Mesenchymal stem cell (in vitro differentiated cells and primary cell): ENCODE measurements at places on chromosomes 7 and 10.

GRCh38 chr10:75782463-75783248, 351.2 kb downstream of the LRMDA start:
- no peak for DNase-seq

GRCh38 chr10:90856964-90857634, 740 bp downstream of the HTR7 start:
- DNase-seq: peak; percentile 16

GRCh38 chr10:22998091-22998490, 70.2 kb downstream of the ARMC3 start:
- no peak for DNase-seq

DNA sequence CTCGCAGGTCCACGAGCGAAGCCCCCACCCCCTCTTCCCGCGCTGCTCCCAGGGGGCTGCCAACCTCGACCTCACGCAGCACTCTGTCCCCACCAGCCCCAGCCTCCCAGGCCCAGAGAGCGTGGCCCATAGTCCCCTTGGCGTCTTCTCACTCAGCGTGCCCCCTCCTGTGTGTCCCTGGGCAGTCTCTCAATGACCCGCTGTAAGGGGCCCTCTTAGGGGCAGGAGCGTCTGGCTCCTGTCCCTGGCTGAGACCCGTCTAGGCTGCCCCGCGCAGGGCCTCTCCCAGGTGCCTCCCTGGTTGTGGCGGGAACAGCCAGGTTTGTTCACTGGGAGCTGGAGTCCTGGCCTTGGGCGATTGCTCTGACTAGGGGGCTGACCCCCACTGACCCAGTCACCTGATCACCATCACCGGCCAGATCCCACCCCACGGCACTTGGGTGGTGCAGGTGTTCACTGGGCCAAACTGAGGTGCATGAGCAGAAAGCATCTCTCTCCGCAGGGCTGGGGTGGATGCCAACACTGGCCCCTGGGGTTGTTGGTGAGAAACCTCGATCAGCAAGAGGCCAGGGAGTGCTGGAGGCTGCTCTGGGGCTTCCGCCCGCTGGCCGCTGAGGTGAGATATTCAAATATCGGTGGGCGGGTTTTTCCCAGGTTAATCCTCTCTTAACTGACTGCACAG, 12.6 kb upstream of the WDFY4 start:
- no peak for DNase-seq

DNA sequence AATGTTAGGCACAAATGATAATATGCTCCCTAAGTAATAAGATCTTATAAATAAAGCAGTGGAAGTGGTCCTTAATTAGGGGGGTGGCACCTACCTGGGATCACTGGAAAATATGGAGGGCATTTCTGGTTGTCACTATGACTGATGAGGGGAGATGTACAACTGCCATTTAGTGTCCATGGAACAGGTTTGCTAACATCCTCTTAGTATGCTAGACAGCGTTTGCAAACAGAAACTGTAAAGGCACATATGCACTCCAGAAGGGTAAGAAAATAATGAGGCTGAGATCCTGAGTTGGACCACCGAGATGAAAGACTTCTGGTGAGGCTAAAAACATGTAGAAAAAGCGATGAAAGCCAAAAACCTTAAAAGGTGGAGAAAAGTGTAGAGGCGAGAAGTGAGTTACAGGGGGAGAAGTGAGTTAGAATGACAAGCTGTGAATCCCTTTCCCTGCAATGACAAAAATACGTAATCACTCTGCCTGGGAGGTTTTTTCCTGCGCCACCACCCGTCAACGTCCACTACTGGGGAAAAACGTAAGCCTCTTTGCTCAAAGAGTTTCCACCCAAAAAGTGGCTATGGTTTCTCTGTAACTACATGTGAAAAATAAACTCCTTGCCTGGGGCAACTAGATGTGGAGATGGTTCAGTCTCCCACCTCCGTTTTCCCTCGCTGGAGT, 767 bp downstream of the KRIT1 start:
- peak; percentile 67 for DNase-seq

DNA sequence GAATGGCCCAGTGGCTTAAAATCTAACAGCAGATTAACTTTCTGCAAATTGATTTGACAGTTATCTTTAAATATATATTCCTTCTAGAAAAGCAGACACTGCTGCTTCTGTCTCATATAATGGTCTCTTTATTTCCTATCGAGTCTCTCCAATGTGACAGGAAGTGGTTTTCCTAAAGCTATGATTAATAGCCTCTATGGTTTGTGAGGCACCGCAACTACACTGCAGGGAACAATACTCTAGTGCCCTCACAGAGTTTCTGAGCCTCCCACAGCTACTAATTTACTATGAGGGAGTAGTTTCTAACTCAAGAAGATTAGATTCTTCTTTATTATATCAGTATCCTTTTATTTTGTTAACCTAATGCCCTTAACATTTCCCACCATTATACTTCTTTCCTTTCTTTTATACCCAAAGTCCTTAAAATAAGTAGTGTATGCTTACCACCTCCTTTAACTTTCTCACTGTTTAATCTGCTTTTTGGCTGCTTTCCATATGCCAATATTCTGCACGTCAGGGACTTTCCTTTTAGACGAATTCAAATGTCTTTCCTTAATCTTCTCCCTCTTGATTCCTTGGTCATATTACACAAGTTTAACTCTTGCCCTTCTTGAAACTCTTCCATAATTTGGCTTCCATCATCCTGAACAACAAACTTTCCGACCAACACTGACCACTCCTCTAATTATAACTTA, 23.8 kb upstream of the AHR start:
- peak; percentile 61 for DNase-seq

DNA sequence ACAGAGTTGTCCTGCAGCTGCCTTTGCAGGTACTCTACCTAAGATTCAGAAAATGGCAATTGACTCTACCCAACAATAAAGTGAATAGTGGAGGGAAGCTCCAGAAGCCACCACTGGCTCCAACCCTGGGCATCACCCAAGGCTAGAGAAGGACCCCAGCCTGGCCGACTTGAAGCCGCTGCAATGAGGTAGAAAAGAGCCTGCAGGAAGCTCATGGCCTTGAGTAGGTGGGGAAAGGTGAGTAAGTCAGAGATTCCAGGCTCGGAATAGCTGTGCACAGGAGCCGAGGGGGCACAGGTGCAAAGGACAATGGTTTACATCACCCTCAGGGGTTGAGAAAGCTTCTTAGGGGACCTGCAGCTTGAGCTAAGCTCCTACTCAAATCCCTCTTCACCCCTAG, 83.6 kb downstream of the AOAH start:
- no peak for DNase-seq

DNA sequence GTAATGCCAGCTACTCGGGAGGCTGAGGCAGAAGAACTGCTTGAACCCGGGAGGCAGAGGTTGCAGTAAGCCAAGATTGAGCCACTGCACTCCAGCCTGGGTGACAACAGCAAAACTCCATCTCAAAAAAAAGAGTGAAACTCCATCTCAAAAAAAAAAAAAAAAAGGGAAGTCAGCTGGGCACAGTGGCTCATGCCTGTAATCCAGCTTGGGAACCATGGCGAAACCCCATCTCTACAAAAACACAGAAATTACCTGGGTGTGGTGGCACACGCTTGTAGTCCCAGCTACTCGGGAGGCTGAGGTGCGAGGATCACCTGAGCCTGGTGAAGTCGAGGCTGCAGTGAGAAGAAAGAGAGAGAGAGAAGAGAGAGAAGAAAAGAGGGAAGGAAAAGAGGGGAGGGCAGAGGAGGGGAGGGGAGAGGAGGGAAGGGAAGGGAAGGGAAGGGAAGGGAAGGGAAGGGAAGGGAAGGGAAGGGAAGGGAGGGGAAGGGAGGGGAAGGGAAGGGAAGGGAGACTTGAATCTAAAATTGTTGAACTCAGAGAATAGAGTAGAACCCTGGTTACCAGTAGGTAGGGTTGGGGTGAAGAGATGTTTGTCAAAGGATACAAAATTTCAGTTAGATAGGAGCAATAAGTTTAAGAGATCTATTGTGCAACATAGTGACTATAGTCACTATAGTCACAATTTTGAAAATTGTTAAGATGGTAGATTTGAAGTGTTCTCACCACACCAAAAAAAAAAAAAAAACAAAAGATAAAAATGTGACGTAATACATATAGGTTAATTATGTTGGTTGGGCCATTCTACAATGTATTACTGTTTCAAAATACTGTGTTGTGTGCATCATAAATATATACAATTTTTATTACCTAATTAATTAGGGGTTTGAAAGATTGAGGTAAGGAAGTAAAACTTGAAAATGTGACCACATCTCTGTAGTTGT, 2.5 kb downstream of the SLC16A9 start:
- no peak for DNase-seq

DNA sequence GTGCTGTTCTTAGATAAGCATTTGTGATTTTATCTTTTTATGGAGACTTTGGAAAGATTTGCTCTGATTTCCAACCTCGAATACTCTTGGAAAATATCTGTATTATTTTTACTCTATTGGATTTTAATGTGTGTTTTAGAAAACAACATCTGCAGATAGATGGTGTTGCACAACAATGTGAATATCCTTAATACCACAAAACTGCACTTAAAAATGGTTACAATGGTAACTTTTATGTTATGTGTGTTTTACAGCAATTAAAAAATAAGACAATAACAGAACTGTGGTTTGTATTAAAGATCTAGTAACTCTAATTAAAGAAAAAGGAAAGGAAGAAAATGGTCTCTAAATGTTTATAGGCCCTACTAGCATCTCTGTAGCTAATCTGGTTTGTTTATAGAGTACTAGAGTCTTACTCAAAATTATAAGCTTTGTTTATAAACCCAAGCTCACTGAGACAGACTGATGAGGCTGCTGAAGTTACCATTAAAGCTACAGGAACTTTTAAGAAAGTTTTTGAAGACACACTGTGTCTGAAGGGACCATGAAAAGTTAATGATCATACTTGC, 74.6 kb upstream of the CC2D2B start:
- DNase-seq: peak; percentile 69

DNA sequence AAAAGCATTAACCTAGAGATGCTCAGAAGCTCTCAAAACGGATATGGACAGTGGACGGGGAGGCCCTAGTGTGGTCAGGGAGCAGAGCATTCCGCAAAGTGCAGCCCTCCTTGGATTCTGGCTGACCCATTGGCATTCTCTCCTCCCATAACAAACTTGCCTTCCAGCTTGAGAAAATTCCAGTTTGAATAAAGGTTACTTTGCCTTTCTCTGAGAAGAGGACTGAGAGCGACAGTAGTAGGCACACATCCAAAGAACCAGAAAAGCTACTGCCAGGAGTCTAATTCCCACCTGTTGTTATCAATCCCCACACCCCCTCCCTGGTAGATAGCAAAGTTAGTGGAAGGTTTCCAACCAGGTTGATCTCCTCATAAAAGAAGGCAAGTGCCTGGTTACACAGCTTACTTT, 84.7 kb upstream of the TRIL start:
- no peak for DNase-seq

- no peak for DNase-seq
Measured at GRCh38 chr7:15609287-15609686, 47.5 kb upstream of the AGMO start.

DNA sequence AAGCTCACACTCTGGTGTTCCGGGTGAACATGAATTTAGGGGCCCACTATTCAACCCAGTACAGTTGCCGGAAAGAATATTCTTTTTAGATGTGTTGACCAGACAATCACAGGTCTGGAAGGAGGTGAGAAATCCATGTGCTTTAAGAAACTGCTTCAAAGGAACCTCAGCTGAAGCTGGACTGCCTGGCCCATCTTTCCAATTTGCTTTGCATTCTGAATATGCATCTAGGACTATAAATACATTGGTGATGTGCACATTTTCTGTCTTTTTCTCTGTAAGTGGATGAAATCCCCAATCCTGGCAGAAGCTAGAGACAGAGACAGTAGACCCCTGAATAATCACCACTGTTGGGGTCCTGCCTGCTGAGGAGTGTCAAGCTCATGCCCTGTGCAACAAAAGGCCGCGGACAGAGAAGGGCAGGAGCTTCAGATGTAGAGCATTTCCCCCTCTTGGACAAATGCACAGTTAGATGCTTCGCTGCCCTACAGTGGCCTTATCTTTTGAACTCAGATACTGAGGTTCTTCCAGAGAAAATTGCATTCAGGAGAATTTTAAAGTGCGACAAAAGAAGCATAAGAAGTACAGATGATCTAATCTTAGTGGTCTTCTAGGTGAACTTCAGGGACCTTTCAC, 368.3 kb downstream of the SFMBT2 start:
- no peak for DNase-seq

DNA sequence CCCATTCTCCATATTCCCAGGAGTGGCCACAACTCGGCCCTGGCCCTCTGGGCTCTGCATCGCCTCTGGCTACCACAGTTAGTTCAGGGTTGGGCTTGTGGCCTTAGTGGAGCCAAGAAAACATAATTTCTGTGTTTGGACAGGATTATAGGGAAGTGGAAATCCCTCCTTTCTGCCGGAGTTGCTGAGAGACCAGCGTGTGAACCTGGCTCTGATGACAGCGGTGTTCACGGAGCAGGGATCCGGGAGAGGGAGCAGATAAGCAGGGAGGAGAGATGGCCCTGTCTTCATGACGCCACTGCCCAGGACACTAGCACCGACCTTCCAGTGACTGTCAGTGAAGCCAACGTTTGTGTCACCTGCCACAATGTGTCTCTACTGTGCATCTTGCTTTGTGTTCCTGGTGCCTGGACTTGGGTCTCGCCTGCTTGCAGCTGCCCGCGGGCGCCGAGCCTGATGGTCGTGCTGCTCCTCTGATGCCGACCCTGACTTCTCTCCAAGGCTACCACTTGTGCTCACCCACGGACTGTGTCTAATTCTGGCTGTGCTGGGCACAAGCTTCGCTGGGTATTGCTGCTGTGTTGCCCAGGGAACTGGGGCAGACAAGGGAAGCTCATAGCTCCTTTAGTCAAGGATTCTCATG, 67.0 kb upstream of the VIPR2 start:
- no peak for DNase-seq

DNA sequence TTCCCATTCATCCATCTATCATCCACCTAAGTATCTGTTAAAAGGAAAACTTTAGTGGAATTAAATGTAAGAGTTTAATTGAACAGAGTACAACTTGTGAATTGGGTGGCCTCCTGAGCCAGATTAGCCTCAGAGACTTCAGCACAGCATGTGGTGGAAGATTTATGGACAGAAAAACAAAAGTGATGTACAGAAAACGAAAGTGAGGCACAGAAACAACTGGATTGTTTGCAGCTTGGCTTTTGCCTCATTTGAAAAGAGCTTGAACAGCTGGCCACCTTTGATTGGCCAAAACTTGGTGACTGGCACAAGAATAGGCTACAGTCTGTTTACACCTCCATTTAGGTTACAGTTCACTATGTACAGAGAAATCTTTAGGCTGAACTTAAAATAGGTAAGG, 1463.4 kb upstream of the CELF2 start:
- no peak for DNase-seq

DNA sequence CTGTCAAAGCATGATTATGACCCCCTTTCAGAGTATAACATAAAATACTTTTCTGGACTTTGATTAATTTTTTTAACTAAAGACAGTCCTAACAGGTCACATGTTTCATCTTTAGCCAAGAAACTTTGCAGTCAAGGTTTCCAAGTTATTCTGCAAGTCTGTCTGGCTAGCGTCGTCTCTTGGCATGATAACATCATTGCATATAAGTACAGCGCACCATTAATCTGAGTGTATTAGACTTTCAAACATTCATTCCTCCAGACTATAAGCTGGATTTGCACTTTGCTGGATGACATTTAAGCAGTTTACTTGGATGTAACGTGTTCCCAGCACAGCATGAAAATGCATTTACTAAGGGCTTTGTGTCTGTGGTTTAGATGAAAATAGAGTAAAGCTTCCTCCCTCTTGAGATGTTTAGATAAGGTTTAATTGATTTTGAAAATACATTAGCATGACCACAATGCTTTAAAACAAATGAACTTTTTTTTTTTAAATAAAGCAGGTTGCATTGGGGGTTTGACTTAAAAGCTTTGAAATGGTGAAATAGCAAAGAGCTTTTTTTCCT, 349.0 kb upstream of the MTPN start:
- peak; percentile 49 for DNase-seq
